ENCODE measurements at places on chromosomes 16 and 17.

DNA sequence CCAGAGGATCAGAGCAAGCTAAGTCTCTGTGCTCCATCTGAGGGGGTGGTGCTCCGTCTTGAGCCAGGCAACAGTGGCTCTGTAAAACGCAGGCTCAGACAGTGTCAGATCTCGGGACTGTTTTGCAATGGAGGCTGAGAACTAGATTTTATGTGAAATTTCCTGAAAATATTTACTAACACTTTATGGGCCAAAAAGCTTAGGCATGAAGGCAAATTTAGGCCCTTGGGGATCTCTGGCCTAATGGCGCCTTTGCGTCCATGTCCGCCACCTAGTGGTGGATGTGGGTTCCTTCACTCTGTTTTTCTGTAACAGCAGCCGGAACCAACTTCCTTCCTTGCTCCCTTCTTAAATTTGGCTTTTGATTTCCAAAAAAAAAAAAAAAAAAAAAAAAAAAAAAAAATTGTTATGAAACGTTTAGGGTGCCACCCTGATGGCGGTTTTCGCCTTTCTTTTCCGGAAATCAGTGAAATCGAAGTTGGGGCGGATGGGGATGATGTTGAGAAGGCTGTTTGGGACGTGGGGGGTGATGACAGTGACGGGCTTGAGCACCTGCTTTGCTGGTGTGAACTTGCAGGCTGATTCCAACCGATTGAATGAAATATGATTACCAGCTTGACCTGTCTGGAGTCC is 14.0 kb upstream of the ELAC2 start:
- DNase-seq: no peak

DNA sequence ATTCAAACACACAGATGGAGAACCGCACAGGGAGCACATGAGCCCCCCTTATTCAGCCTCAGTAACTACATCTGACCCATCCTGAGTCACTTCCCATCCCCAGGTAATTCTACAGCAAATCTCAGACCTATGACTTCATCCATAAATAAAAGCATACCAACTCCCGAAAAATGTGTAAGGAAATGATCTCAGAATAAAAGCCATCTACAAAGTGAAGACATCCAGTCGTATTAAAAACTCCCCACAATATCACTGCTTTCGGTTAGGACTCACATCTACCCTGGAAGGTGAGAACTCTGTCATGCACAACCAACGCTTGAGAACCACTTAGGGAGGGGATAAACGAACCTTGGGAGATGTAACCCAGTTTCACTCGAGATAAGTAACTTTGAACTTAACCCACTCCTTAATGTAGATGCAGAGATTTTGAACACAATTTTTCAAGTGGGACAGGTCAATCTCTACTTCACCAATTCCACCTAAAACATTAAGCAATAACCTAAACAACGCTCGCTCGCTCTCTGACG is 1.3 kb downstream of the USP36 start:
- DNase-seq: no peak

- no peak for DNase-seq
Measured at GRCh38 chr16:27820646-27821345, 242.7 kb downstream of the GSG1L start.

DNA sequence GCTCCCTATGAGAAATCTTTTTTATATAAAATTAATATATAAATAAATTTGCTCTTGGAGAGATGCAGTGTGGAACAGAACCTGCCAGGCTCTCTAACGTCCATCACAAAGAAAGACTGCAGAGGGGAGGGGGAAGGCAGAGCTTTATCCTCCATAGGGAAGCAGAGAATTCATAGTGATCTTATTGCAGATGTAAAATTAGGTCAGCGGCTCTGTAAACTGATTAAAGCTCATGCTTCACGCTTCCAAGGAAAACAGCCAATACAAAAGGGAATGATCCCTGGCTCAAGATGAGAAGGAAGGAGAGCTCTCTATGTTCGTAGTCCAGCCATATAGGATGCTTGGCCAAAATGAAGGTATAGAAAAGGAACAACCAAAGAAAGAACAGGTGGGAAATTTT is 532.3 kb upstream of the PSMD7 start:
- DNase-seq: no peak

DNA sequence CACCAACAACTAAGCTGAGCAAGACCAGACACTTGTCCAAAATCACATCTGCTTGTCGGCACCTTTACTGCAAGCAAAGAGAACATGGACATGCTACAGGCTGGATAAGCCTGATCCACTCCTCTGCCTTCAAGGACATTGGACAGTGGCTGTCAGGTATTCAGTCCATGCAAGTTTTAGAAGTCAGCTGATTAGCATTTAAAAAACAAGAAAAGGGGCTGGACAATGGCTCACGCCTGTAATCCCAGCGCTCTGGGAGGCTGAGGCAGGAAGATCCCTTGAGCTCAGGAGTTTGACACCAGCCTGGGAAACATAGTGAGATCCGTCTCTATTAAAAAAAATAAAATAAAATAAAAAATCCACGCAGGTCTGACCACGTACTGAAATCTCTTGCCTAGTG is 20.3 kb downstream of the PARN start:
- DNase-seq: no peak

GRCh38 chr17:83142619-83143018 is 63.2 kb downstream of the METRNL start:
- DNase-seq: no peak

- DNase-seq: no peak
Measured at GRCh38 chr17:39979016-39979670, 1.5 kb upstream of the PSMD3 start.

- no peak for DNase-seq
Measured at GRCh38 chr16:20830372-20830771, 24.0 kb downstream of the REXO5 start.

- no peak for DNase-seq
Measured at GRCh38 chr16:9275377-9275776, 183.9 kb downstream of the HAPSTR1 start.

GRCh38 chr16:74447578-74447977 is 26.3 kb upstream of the CLEC18B start:
- DNase-seq: no peak

GRCh38 chr17:66373944-66374817 is 71.8 kb downstream of the PRKCA start:
- no peak for DNase-seq

GRCh38 chr17:60361889-60362288 is 30.0 kb downstream of the USP32 start:
- no peak for DNase-seq

DNA sequence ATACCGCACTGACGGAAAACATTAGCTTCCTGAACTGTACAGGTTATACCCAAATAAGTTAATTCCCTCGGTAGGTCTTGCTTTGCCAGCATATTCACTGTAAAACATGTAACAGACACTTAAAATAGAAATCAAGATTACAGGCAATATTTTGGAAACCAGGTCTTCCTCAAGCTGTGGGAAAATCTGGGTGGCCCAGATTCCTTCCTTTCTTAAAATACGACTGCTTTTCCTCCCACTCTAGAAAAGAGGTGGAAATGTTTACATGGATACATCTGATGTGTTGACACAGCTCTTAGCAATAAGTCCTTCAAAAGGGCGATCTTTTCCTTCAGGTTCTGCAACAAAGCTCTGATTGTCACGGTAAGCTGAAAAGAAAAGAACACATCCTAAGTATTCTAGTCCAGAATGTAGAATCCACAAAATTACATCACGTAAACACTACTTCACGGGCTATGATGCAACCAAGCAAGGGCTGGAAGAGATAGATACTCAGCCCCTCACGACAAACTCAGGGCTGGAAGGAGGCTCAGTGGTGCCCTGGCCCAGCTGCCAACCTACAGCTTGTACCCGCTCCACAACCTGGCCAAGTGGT is 18.4 kb downstream of the STX8 start:
- no peak for DNase-seq

DNA sequence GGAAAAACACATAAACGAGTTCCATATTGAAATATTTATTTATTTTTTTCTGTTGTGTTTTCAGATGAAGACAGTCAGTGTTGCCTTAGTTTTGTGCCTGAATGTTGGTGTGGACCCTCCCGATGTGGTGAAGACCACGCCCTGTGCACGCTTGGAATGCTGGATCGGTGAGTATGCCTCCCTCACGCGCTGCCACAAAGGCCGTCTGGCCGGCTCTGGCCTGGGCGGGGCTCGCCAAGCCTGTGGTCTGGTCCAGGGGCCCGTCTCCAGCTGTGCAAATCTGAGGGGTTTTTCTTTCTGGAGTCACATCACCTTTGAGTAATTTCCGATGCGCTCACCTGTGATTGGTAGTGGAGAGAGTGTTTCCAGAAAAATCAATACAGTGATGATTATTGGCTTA is 81.0 kb downstream of the RPTOR start:
- DNase-seq: no peak

DNA sequence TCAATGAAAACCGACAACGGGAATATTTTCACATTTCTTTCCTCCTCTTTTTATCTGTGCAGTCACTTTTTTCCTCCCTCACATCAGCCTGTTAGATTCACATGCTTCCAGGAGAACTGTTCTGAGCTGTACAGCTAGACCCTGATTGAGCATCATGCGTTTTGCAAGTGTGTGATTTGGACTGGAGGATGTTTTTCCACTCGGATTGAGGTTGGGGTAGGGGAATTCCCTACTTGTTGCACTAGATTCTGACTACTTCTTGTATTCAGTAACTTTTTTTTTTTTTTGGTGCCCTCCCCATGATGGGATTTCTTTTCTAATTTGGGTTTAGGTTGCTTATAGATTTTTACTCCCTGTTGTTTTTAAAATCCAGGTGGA is 4.8 kb downstream of the MSI2 start:
- no peak for DNase-seq

Measured in activated CD4-positive, alpha-beta T cell treated with anti-CD3 and anti-CD28 coated beads for 24 hours (primary cell).